ENCODE measurements at places on chromosomes 12 and 14.

- DNase-seq, result no peak
These were observed 772.2 kb downstream of the LRFN5 start for GRCh38 chr14:42378880-42379279.

- DNase-seq, result no peak
These were observed 275.2 kb upstream of the SSTR1 start for GRCh38 chr14:37932481-37932880.

- DNase-seq, result no peak
These were observed 72.5 kb downstream of the PHLDA1 start for GRCh38 chr12:75959060-75959459.

DNA sequence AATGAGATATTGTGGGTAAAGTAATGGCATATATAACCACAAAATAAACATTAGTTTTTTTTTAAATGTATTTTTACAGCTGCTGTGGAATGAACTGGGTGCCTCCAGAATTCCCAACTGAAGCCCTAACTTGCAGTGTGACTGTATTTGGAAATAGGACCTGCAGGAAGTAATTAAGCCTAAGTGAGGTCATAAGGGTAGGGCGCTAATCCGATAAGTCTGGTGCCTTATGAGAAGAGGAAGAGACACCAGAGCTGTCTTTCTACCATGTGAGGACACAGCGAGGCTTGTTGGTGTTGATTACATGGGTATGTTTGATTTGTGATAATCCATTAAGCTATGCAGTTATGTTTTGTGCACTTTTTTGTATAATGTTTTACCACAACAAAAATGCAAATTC, 136.8 kb downstream of the TPH2 start:
- DNase-seq, result no peak

Data from small intestine (tissue), 16 donors.